Stimulated activated CD8-positive, alpha-beta memory T cell treated with anti-CD3 and anti-CD28 coated beads, Interleukin-15, amount 100 ng/mL, for 1 hour (primary cell): ENCODE measurements at places on chromosomes 5 and 9.
A peak's percentile ranks its signal among the peaks of the same experiment; 100 is the strongest.

- no peak for DNase-seq
Observed at GRCh38 chr9:90996154-90997065, 194.8 kb downstream of the SYK start.

DNA sequence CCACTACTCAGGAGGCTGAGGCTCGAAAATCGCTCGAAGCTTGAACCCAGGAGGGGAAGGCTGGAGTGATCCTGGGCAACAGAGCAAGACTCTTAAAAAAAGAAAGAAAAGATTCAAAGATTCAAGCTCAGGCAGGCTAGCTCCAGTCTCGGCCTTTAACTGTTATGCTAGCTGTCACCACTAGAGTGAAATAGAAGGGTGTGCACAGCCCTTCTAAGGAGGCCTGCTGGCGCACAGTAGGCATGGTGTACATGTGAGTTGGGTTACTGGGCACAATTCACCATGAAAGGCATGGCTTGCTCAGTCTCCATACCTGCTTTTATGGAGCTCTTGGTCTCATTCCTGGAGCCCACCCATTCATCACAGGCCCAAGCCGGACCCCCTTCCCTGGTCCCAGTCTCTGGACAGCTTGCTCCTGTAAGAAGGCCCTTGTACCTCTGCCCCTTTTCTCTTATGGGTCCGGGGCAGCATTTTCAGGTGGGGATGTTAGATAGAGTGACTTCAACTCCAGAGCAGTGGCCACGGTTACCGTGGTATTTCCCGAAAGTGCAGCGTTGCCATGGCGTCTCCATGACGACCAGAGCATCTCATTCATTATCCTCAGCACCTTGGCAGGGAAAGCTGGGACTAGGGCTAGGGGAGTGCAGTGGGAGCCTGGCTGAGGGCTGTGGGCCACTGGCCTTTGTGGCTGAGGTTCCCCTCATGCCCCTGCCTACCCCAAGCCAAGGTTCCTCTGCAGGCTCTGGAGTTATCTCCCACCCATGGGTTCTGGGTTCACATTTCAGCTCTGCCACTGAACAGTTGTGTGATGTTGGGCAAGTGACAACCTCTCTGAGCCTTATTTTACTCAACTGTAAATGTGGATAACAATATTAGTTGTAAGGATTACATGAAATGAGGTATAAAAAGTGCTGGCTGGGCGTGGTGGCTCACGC is 5.7 kb downstream of the NDST1 start:
- DNase-seq, result no peak

DNA sequence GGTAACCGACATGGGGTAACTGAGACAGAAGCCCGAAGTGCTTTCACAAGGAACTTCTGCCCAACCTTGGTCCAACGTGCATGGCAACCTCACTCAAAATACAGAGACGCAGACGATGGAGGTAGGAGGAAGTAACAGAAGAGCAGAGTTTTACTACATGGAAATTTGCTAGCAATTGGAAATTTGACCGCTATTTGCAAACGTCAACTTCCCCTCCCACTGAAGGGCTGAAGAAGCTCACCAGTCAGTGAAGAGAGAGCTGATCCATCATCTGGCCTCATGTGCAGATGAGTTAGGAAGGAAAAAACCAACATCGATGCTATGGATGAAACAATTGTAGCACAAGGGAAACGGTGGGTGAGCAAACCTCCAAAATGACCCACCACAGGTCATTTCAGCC is 196.7 kb downstream of the RGS3 start:
- no peak for DNase-seq

- DNase-seq, result no peak
Observed at GRCh38 chr5:127216898-127217675, 73.5 kb upstream of the MEGF10 start.

- DNase-seq, result no peak
Observed at GRCh38 chr5:125093776-125094175, 347.3 kb upstream of the ZNF608 start.

DNA sequence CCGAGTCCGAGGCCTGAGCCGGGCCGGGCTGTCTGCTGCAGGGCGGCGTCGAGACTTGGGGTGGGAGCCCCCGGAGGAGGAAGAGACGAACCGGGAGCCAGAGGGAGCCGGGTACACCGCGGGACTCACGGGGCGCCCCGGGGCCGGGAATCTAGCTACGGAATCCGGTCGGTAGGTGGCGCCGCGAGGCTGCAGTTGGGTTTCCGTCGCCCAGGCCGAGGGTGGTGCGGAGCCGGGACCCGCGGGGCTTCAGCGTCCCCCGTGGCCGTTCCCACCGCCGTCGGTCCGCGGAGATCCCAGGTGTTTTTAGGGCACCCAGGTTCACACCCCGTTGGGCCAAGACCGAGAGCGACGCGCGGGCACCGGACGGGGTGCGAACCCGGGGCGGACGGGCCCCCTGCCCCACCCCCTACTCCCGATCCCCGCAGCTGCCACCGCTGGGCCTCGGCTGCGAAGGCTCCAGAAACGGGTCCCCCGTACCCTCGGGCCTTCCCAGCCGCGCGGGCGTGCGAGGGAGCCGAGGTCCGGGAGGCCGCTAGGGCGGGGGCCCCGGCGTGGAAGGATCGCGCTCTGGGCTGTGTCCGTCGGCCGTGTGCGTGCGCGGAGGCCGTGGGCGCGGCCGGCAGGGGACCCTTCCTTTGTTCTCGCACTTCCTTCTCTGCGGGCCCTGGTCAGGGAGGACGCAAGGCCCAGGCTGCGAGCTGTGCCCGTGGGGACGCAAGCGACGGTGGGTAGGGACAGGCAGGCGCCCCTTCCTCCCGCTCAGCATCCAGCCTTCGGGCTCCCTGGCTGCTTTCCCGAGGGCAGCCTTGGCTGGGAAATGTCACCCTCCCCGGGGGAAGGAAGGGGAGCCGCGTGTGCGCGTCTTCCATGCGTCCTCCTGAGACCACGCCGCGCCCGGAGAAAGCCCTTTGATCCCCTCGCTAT is 146.6 kb downstream of the GAPVD1 start:
- DNase-seq, result peak; percentile 68

- DNase-seq, result no peak
Observed at GRCh38 chr5:94784536-94785505, 166.4 kb downstream of the SLF1 start.

DNA sequence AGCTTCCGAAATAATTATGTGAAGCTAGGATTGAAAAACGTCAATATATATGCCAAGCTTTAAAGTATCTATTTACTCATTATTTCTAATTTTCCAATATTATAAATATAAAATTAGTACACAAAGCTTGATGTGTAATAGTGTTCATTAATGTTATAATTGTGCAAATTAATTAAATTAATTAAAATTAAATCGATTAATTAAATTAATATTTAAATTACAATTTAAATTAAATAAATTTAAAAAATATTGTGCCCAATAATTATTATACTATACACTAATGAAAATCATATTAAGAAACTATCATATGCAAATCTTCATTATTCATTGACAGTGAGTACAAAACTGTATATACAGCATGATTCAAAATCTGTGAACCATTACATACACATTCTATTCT is 409.8 kb downstream of the FAM170A start:
- DNase-seq, result no peak

DNA sequence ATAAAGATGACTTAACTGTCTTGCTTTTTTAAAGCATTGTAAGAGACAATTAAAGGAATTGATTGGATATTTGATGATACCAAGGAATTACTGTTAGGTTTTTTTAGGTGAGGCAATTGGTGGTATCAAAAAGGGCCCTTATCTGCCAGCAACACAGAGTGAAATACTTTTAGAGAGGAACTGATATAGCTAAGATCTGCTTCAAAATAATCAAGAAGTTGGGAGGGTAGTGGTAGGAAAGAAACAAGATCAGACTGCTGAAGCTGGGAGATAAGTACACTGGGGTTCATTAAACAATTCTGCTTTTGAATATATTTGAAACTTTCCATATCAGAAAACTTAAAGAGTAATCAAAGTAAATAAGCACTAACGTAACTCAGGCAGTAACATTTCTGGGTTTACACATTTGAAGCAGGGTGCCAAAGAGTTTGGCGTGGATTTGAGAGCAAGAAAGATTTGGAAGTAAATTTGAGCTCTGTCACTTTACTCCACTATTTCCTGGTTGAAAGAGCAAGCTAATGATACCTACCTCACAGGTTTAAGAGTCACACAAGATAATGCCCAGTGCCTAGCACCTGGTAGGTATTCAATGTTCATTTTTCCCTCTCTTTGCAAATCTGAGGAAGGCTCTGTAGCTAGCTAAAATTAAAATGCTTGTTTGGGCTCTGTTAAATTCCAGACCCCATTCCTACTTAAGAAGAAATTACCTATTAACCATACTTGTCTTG is 6.9 kb downstream of the ERMP1 start:
- no peak for DNase-seq

DNA sequence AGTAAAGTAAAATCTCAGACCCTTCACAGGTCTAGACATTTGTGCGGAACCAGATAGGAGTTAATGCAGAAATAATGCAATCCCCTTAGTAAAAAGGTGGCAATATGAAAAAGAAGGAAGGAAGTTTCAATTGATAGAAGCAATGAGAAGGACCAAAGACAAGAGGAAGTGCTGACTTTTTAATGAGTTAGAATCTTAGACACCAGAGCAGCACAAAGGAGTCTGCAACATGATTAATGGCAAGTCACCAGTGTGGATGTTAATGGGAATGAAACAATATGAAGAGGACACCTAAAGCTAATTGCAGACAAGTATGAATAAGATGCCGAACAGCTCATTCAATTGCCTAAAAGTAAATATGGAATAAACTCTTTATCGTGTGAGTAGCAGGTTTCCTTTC is 50.9 kb downstream of the MEGF9 start:
- DNase-seq, result no peak

DNA sequence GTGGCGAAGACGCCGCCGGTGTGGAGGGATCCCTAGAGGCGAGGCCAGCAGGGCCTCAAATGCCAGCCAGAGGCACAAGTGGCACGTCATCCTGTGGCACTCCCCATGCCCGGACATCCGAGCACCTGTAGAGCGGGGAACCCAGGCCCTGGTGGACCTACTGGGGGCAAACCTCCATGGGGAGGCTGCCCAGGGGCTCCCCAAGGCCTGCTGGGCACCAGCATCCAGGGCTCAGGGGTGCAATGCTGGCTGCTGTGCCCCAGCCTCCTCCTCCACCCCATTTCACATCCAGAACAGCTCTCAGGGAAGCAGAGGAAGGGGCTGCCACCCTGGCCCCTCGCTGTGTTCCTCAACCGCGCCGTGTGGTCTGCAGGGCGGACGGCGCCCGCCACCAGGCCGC is 43.5 kb downstream of the HK3 start:
- DNase-seq, result no peak

DNA sequence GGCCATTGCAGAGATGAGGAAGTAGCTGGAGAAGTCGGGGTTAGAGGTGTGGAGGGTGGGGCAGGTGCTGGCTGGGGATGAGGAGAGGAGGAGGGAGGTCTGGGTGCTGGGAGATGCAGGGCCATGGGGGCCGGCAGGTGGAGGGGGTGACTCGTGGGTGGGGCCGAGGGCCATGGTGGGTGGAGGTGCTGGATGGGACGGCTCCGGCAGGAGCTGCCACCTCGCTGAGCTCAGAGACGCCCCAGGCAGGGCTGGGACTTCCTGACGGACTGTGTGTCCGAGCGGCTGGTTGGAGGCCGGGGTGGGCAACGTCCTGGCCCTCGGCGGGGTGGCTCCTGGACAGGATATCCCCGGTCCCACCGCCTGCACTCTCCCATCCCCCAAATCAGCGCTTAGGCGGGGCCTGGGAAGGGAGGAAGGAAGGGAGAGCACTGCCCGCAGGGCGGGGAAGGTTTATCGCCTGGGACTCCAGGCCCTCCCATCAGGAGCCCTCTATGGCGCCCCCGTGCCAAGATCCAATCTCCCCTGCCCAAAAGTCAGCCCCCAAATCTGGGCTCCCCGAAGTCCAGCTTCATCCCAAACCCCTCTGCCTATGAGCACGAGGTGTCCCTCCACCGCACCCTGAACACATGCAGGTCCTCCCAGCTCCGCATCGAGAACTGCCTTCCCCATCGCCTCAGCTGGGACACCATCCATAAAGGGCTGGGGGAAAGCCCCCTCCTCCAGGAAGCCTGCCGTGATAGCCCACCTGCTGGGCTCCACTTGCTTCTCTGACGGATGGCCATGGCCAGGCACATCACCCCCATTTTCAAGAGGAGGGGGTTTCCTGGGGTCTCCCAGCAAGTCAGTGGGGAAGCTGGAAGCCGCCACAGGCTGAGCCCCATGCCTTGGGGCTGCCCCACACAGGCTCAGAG is 58.3 kb upstream of the NOTCH1 start:
- DNase-seq, result no peak

GRCh38 chr9:13503599-13503998 is 224.1 kb upstream of the MPDZ start:
- no peak for DNase-seq

- no peak for DNase-seq
Observed at GRCh38 chr9:82346040-82346439, 357.5 kb downstream of the SPATA31D1 start.

DNA sequence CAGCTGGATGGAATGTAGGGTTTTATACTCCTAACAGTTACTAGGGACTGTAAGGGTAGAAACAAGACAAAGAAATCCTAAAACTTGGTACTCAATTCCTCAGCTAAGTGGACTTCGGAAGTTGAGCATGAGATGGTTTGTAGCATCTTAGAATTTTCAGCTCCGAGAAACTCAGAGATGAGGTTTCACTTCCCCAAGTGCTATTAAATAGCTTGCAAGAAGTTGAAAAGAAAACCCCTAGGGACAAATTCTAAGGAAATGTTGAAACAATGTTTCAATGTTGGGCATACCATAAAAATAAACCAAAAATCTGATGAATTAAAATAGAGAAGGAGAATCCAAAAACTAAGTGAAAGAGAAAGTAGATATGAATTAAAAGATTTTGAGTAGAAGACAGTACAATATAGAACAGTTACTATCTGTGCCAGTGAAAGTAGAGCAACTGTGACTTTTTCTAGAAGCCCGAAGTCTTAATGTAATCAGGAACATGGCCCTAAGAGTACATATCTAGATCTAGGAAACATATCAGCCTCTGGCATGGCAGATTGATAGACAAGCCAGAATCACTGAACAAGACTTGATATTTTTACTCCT is 308.6 kb upstream of the RGMB start:
- DNase-seq, result no peak

GRCh38 chr9:128383007-128383753 is 12.0 kb downstream of the URM1 start:
- DNase-seq, result no peak

DNA sequence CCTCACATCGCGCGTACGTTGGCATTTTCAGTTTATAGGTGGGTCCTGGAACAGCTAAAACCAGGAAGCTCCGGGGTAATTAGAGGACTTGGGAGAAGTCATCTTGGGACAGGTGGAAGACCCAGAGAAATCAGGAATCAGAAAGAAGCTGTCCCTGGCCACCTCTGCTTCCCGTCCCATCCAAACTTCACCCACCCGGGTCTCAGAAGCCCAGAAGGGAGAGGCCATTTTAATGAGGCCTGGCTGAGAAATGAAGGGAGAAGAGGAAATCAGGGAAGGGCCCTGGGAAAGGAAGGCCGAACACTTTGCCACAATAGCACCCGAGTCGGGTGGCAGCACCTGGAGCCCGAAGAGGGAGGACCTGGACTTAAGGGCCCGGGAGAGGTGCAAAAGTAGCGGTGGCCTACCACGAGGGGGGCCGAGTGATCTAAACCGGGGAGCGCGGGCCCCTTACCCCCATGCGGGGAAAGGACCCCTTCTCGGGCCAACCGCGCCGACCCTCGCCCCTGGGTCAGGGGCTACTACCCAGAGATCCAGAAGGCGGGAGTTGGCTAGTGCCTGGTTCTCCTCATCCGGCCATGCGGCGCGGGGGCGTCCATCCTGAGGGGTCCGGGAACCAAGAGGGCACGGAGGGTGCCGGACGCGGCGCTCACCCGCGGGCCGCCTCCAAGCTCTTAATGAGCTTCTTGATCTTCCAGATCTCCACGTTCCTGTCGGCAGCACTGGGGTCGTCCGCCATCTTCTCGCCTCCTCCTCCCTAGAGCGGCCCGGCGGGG is 668 bp downstream of the ETF1 start:
- DNase-seq, result no peak
